NK-92 treated with Interleukin-12 subunit alpha and Interleukin-12 subunit beta, amount 100 ng/mL, for 24 hours (cell line): ENCODE measurements at places on chromosomes 3 and 15.

DNA sequence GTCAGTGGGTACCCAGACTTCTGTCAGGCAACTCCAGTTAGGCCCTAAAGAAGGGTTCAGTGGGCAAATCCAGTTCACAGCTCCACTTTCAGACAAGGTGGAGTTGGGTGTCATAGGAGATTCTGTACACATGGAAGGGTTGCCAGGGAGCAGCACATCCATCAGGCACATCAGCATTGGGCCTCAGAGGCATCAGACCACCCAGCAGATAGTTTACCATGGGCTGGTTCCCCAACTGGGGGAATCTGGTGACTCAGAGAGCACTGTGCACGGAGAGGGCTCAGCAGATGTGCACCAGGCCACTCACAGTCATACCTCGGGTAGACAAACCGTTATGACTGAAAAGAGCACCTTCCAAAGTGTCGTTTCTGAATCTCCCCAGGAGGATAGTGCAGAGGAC lies 27.2 kb downstream of the SYNM start:
- no peak for DNase-seq

DNA sequence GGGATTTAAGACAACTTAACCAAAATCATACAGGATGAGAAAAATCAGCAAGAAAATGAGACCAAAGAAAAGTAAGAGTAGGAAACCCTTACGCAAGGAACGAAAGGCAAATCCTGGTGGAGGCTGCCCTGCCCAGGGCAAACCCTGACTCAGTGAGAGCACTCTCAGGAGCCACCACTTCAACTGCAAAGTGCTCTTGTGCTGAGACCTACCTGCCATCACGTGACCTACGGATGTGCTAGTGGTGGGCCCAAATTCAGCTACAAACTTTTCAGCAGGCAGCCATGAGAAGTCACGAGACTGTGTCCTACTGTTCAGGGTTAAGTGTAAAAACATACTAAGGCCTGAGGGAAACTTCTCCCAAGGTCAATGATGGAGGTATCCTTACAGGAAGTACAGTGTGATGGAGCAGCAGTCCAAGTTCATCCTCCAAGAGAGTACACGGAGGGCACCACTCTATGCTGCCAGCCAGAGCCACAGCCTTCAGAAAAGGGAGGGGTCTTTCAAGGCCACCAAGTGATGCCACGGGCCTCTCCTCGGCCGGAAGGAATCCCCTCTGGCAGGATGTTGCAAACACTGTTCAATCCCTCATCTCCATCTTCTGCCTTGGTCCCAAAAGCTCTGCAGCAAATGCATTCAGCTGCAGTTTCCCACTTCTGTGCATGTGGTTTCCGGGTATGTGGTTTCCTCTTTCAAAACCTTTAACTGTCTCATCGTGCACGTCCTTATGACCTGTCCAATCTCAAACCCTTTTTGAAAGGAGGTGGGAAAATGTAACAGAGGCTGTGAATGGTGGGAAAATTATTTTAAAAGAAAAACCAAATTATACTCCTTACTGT lies 9.5 kb downstream of the CHSY1 start:
- DNase-seq = peak; percentile 78

DNA sequence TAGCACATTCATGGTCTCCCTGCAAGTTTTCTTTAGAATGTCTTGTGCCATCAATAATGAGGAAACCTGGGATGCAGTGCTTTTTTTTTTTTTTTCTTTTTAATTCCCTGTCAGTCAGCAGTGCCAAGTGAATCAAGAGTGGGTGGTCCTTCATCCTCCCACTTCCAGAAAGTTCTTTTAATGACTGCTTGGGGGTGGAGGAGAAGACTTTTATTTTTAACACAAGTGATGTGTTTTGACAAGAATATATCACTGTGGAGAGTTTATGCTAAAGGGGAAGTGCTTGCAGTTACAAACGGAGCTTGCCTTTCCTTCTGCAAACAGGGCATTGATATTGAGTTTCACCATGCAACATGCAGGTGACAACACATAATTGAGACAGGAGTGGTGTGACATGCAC lies 69.7 kb downstream of the CACNA2D3 start:
- DNase-seq = no peak

DNA sequence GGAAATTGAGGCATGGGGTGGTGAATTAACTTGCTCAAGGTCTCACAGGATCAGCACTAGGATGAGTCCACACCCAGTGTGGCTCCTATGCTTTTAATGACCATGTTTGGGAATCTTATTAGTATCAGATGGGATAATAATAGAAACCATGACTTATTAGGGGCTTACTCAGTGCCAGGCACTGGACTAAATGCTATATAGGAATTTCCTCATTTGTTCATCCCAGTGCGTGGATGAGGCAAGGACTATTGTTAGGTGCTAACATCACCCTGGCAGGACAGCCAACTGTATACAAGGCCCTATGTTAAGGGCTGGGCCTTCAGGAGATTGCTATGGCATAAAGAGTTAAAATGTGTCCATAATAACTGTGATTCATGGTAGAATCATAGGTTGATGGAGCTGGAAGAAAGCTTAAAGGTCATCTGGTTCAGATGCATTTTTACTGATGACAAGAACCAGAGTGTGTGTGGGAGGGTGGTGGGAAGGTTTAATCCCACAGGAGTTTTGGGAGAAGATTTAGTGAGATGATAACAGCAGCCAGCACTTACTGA lies 4.7 kb upstream of the FEM1B start:
- DNase-seq = no peak

DNA sequence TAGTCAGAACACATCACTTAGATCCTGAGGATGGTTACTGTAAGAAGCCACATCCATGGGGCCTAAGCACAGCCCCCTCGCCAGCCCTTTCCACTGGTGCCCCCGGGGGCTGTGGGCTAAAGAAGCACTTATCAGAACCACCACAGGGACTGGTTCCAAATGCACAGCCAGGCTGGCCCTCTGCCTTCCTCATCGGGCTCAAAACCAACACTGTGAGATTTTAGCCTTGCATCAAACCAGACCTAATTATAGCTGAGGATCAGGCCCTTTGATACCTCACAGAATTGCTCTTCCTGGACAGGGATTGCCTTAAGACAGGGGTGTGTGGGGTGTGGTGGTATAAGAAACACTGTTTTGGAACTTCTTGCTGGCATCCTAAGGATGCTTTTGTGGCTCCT lies 23.7 kb downstream of the SRPRB start:
- DNase-seq = no peak

DNA sequence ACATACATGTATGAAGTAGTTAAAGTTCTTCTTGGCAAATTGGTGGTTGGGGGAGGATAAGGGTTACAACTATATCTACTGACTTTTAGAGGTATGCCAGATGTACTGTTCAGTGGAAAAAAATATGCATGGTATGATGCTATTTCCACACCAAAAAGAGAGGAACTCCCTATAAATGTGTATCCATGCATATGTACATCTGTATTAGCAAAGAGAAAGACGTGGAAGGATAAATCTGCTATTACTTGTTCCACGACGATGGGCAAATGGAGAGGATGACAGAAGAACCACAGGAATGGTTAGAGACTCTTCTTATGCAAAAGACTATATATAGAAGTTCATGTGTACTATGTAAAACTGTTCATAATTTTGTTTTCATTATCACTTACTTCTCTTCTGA lies 197.6 kb downstream of the RORA start:
- DNase-seq = no peak

GRCh38 chr3:8631661-8632060 lies 12.9 kb downstream of the SSUH2 start:
- DNase-seq = no peak

DNA sequence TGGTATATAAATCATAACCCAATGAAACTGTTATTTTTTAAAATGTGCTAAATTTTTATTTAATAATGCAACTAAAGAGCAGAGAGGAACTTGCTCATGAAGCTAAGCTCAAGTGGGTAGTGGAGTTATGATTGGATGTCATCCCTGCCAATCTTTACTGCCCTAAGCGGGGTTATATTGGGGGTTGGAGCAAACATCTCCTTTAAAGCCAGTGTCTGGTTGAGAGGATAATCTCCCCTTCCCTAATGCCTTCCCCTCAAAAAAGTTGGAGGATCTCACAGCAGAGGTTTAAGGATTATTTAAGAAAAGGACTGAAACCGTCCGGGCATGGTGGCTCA lies 32.1 kb upstream of the CLASP2 start:
- no peak for DNase-seq

DNA sequence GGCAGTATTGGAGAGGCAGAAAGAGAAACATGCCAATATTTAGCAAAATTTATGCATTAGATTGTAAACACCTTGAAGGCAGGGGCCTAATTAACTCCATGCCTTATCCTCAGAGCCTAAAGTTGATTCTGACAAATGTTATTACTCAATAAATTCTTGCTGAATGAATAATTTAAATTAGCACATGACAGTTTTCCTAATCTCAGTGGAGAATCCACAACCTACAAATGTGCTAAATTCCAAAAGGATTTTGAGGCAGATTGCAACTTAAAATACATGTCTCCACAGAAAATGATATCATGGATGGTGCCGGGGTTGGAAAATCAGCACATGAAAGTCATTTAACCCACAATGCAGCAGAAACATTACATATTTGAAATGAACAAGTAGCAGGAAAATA lies 41.1 kb upstream of the NANOGP8 start:
- DNase-seq = no peak

DNA sequence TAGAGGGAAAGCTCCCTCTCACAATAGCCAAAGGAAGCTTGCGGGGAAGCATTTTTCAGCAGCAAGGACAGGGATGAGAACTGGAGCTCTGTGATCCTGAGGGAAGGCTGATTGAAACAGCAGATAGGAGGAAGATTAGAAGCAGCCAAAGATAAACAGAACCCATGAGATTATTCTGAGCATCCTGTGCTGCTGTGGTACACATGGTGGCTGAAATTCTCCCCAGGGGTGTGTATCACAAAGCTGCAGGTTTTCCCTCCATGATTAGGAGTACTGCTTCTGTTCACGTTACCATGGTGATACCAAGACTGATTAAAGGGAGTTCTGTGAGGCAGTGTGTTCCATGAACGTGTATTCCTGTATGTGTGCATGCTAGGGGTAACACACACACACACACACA lies 30.3 kb upstream of the PSMD6 start:
- no peak for DNase-seq

DNA sequence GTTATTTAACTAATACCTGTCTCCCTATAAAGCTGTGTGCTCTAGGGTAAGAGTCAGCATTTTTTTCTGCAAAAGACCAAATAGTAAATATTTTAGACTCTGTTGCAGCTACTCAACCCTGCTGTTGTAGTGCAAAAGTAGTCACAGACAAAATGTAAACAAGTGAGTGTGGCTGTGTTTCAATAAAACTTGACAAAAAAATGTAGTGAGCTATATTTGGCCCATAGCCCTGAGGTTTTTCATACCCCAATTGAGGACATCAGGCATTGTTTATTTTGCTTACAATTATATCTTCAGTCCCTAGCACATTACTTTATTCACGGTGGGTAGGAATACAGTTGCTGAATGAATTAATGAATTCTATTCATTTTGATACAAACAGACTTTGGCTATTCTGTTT lies 58.7 kb upstream of the TBC1D5 start:
- no peak for DNase-seq

- DNase-seq = no peak
Measured at GRCh38 chr3:20143519-20143918, 42.5 kb downstream of the SGO1 start.

DNA sequence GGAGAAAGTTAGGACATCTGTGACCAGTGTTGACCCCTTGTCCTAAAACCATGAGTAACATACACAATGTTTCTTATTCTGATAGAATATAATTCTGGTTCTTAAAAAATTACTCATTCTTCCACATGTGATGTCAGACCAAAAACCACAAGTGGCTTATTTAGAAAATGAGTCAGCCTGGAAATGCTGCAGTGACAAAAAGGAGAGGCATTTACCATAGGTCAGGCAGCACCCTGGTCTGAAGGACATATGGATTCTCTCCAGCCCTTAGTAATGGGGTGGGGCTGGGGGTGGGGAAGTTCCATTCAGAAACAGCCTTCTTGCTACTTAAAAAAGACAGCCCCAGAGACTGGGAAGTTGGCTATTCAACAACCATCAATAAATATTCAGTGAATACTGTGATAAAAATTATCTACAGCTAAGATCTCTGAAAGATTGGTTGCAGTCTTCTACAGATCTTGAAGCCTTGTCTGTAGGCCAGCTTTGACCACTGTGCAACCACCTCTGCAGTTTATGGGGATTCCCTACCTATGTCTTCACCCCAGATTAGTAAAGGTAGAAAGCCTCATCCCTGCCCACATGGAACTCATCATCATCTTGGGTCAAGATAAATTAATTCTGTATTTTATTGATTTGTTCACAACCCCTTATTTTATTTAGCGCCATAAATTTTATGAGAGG lies 34.9 kb upstream of the TIMP4 start:
- peak; percentile 55 for DNase-seq

- no peak for DNase-seq
Measured at GRCh38 chr3:56788521-56788920, 13.2 kb downstream of the ARHGEF3 start.

- DNase-seq = no peak
Measured at GRCh38 chr3:16290007-16290826, 25.2 kb downstream of the OXNAD1 start.

DNA sequence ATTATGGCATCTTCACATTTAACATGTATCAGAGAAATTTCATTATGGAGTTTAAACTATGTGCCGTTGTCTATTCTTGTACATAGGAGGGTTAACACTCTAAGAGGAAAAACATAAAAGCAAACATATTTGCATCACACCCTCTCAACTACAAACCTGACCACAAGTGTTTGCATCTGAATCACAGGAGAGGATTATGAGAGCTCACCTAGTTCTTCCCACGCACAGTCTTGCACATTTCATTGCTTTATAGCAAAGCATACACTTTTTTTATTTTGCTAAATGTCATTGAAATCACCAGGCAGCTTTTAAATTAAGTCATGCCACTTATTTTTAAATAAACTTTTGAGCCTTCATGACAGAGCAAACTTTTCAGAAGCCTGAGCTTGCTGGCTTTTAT lies 12.5 kb downstream of the TRAT1 start:
- DNase-seq = no peak

GRCh38 chr15:57505056-57505715 lies 86.5 kb upstream of the MYZAP start:
- DNase-seq = no peak

DNA sequence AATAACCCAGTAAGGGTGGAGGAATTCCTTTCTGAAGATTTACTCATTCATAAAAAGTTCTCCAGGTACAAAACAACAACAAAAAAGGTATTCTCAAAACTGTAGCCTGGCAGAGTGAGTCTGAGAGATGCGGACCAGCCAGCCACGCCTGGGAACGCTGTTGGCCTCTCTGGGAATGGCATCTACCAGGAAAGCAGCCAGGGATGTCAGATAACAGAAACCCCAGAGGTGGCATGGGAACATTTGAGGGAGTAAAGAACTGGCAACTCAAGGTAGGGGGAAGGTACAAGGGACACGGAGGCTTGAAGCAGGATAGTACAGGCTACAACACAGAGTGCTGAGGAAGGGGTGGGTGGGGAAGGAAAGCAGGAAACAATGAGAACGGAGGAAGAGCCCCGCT lies 7.1 kb upstream of the AP3S2 start:
- DNase-seq = no peak
